ENCODE measurements at places on chromosomes 6 and 20.

GRCh38 chr6:3442431-3443220, 14.2 kb downstream of the SLC22A23 start:
- no peak for DNase-seq

GRCh38 chr20:1199212-1199873, 3.9 kb upstream of the C20orf202 start:
- DNase-seq, result no peak

DNA sequence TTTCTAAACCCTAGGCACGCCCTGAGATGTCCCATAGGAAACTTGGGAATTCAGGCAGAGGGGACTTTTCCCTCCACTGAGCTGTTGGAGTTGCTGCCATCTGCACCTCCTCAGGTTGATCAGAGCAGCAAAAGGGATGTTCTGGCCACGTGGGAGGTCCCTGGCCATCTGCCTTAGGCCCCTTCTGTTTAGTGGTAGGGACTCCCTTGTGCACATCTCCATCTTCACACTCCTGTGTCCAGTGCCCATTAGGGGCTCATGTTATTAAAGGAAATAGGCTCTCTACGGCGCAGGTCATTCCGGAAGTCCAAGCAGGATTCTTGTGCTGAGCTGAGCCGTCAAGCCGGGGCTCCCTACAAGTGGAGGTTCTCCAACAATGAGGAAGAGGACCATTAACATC, 237.8 kb upstream of the RIN2 start:
- DNase-seq, result no peak

DNA sequence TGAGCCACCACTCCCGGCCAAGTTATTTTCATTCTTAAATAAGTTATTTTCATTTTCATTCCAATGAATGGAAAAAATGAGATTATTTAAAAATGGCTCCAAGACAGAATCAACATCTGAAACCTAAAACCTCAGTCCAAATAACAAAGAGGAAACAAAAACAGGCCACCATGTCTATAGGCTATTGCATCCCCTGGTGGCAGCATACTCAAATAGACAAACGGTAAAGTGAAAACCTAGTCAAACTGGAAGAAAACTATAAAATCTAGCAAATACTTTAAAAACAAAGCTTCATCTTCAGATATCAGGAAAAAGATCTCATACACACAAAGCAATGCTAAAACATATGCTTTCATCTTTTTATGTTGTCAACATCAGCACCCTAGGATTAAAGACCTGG, 20.9 kb downstream of the IL17A start:
- no peak for DNase-seq

GRCh38 chr6:84372290-84372689, 144.8 kb upstream of the CEP162 start:
- no peak for DNase-seq

DNA sequence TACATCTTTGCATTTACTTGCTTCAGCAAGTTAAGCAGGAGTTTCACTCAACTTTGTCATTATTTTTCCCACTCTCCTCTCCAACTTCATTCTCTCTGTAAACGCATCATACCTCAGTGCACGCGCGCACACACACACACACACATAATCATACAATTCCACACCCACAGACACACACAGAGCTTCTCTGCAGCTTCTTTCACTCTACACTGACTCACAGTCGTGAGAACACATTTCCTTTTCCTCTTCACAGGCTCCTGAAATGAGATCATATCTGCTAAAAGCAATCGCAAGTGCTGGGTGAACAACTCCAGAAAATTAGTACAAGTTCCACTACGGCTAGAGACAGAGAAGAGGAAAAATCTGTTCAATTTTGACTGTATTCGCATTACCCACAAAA, 215.4 kb downstream of the PTPRT start:
- DNase-seq, result no peak

DNA sequence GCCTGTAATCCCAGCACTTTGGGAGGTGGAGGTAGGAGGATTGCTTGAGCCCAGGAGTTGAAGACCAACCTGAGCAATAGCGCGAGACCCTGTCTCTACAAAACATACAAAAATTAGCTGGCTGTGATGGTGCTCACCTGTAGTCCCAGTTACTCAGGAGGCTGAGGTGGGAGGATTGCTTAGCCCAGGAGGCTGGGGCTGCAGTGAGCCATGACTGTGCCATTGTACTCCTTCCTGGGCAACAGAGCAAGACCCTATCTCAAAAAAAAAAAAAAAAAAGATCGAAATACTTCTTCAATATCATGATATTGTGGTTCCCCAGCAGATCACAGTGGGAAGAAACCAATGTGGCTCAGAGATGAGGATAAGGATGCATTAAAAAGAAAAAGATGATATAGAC, 47.6 kb downstream of the SOBP start:
- DNase-seq, result no peak

GRCh38 chr6:143948208-143948607, 59.9 kb downstream of the PLAGL1 start:
- DNase-seq, result no peak

DNA sequence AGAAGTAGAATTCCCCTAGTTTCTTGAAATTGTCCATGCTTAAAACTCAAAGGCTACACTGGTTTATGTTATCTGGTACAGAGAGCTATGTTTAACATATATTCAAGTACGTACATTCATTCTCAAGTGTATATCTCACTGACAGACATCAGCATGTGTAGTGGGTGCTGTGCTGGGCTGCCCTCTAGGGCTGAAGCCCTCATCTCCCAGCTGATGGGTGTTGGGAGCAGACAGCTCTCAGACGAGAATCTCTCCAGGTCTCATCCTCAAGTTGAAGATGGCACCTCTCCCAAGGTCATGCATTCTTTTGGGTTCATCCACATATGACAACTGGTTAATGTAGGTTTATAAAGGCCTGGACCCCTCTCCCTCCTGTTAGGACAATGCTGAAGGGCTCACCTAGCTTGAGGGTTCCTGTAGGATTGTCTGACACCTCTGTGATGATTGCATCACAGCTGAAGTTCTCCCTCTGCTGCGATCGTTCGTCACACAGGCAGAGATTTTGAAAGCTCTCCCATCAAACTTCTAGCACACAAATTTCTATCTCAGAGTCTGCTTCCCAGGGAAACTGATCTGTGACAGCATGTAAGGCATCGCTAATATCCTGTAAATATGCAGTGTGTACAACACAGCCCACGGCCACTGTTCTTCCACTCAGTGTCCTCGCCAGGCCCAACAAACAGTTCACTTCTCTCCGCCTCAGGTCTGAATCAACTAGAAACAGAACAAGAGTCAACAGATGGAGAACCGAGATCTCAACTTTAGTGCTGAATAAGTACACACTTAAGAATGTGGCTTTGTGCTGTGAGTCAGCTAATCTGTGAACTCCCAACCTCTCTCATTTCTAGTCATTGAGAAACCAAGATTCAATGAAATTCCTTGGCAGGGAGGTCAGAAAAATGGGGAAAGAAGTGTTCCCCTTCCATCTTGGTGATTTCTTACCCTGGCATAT, 43.2 kb downstream of the PREP start:
- DNase-seq, result no peak

GRCh38 chr6:156851454-156851921, 74.3 kb downstream of the ARID1B start:
- DNase-seq, result no peak

DNA sequence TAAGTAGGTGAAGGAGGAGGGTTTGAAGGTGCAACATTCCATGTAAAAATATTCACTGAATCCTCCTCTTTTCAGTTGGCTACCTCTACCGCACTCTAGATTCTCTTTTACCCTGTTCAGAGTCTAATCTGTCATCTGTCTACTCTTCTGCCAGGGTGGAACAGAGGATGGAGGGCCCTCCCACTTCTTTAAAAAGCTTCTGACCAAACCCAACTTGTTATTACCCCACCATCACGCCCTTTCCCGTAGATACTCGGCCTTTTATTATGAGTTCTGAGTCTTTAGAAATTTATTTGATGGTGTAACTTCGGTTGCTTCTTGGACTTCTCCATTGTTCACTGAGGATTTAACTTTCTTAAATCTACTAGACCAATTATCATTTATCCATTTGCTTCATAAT, 11.7 kb downstream of the STX11 start:
- no peak for DNase-seq

DNA sequence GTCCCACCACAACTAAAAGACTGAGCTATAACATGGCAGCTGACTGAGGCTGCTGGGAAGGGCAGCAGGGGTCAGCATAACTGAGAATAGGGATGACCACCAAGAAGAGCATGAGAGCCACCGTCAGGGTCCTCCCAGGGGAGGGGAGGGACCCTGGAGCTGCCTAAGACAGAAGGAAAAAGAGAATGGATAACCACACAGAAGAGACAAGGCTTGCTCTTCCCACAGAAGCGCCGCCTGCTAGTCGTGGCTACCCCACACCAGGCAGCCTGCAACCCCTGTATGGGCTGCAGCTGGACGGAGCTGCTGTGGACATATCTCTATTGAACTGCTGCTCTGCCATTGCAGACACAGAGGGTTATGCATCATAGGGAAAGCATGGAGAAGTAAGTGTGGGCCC, 132.0 kb upstream of the CHD6 start:
- no peak for DNase-seq

GRCh38 chr6:90421666-90422065, 125.0 kb upstream of the BACH2 start:
- DNase-seq, result no peak

DNA sequence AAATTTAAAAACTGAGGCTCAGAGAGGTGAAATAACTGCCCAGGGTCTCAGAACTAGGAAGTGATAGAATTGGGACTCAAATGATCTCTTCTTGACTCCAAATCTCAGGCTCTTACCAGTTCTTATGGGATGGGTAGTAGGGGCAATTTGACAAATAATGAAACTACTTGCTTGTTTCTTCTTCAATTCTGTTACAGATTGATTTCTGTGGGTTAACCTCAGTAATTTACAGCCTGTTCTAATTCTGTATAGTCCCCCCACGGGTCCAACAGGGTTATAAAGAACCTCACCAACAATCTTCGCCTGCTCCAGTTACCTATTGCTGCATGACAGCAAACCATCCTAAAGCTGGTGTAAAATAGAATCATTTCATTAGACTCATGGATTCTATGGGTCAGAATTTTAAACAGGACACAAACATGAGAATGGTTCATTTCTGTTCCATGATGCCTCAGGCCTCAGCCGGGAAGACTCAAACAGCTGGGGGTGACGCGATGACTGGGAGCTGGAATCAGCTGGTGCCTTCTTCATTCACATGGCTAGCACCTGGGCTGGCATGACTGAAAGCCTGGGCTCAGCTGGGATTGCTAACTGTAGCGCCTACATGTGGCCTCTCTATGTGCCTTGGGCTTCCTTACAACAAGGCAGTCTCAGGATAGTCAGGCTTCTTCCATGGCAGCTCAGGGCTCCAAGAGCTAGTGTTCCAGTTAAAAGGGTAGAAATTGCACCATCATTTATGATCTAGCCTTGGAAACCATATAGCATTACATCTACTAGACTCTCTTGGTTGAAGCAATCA, 6.6 kb upstream of the WFDC2 start:
- DNase-seq, result no peak

GRCh38 chr6:16274483-16274882, 36.1 kb downstream of the GMPR start:
- DNase-seq, result no peak

GRCh38 chr6:84057908-84058307, 24.3 kb downstream of the MRAP2 start:
- no peak for DNase-seq

DNA sequence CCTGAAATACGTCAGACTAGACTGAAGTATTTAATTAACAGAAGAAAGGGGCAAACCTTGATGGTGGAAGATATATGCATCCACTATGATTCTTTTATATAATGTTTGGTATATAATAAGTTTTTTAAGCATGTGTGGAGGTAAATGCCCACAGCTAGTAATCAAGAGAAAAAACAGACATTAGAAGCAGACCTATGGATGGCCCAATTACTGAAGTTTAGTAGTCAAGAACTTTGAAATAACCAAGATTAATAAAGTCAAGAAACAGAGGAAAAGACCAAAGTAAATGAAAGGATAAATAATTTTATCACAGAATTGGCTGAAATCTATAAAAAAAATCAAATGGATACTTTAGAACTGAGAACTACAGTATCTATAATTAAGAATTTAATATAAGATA, 15.3 kb downstream of the TTI1 start:
- no peak for DNase-seq

- DNase-seq, result no peak
These were observed 18.6 kb upstream of the ELOVL2 start for GRCh38 chr6:11062715-11063114.

GRCh38 chr6:14235653-14236356, 118.2 kb downstream of the CD83 start:
- DNase-seq, result no peak

DNA sequence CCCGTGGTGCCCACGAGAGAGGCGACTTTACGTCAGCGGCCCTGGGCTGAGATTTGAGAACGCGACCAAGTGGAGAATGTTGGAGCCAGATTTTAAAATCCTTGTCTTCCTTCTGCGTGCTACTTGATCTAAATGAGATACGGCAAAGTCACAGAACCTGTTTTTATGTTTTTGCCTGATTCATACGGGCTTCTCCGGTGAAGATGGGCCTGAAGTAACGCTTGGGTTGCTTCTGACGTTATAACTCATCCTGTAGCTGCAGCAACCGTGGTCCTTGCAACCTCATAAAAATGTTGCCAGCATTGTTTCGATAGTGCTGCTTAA, 462 bp upstream of the SLC35B3 start:
- DNase-seq, result no peak

DNA sequence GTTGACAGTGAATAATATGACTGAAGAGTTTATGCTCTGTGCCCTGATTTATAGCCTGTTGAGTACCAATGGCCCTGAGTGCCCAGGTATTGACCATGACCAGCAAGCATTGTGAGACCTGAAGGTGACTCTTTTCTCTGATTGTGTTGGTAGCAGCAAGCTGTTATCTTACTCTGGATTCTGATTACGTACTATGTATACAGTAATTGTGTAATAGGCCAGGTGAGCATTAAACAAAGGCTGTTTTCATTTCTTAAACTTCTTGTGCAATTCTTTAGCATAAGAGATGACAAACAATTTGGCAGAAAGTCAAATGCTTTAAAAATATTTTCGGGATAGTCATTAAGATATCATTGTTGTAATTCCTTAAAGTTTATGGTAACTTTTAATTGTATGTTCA, 111.7 kb upstream of the PTPRK start:
- no peak for DNase-seq

- no peak for DNase-seq
These were observed 156.9 kb downstream of the FOXC1 start for GRCh38 chr6:1766654-1767053.

GRCh38 chr6:97450087-97450486, 167.1 kb upstream of the MMS22L start:
- DNase-seq, result no peak
